ENCODE measurements at places on chromosomes 6 and 20.

- DNase-seq = no peak
Observed at GRCh38 chr6:34020807-34021553, 124.9 kb downstream of the GRM4 start.

- DNase-seq = no peak
Observed at GRCh38 chr20:33105316-33105924, 26.0 kb downstream of the BPIFB4 start.

- DNase-seq = no peak
Observed at GRCh38 chr6:44157152-44157521, 1.5 kb upstream of the CAPN11 start.

GRCh38 chr6:21663966-21664313, 70.4 kb downstream of the SOX4 start:
- no peak for DNase-seq

DNA sequence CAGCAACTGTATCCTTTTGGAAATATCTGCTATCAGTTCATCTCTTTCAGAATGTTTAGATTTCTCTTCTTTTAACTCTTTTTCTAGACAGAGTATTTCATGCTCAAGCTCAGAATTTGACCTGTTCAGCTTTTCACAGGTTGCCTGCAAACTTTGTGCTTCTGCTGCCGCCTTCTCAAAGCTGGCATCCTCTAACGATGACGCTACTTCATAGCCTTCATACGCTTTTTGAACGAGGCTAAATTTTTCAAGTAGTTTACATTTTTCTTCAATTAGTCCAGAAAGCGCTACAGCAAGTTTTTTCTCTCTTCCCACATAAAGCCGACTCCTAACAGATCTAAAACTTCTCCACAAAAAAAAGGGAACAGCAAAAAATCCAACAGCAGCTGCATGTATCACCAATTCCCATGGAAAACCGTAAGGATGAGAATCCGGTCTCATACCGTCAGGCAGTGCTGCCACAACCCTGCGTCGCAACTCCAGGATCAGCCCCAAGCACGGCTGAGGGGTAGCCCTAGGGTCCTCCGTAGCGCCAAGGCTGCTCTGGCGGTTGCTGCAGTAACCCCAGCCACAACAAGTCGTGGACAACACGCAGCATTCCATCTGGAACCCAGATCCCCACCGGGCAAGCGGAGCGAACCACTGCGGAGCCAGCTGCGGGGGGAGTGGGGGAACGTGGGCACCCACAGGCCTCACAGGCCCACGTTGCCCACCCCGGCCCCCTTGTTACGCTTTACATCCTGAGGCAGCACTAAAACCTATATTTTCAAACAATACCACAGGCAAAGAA, 30.6 kb downstream of the DACT2 start:
- no peak for DNase-seq

- DNase-seq = no peak
Observed at GRCh38 chr6:19906171-19906570, 69.0 kb downstream of the ID4 start.

- no peak for DNase-seq
Observed at GRCh38 chr6:12811519-12811918, 95.0 kb downstream of the PHACTR1 start.
